ENCODE measurements at places on chromosomes 12 and 14.
A peak's percentile ranks its signal among the peaks of the same experiment; 100 is the strongest.

DNA sequence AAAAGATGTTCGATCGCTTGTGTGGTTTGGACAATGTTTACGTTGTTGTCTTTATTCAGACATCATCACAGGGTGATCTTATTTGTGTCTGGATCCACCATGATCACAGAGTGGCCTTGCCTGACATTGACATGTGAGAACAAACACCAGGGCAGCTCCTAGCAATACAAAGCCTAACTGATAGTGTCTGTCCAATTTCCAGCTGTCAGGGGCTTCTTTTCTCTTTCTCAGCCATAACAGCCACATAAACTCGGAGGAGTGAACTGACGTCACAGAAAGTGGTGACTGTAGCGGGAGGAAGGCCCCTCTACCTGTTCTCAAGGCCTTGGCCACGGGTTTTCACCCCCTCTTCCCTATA is 5.8 kb upstream of the SLC6A13 start:
- DNase-seq: no peak

DNA sequence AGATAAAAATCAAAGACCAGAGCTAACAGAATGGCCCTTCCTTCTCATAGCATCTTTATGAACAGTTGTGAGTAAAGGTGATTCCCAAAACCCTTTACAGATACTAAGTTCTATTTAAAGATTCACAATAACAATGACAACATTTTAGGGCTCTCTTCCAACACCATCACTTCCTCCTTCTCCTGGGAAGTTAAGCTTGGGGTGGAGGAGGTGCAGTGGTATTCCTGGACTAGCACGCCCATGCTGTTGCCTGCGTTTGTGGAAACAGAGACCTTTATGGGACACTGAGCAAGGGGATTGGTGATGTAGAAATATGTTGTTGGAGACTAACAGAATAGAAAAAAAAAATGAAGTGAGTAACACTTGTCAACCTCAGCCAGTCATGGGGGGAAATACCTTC is 22.5 kb downstream of the SYNE2 start:
- DNase-seq: no peak

- no peak for DNase-seq
Observed at GRCh38 chr12:70002912-70003255, 177.9 kb downstream of the MYRFL start.

DNA sequence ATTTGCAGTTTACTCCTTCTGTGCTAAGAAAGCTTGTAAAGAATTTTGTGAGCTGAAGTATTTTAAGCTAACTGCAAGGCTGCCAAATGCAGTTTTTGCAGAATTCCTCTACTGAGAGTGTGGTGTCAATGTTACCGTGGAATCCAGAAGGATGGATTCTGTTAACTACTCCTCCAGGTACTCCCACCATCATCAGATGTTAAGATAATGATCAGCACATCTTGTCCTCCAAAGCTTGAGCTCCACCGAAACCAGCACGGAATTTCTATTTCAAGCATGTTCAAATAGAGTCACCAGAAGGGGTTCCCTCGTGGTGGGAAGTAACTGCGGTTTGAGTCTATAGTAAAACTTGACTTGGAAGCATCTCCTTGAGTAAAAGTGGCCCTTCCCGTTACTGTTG is 64.3 kb upstream of the CDKN3 start:
- no peak for DNase-seq

- peak; percentile 79 for DNase-seq
Observed at GRCh38 chr12:100573292-100574186, at the start of gene GAS2L3. Gene GAS2L3, plus strand, starts transcription at chr12:100573684. Its CDS starts 21,221 bp downstream, at chr12:100594905.

DNA sequence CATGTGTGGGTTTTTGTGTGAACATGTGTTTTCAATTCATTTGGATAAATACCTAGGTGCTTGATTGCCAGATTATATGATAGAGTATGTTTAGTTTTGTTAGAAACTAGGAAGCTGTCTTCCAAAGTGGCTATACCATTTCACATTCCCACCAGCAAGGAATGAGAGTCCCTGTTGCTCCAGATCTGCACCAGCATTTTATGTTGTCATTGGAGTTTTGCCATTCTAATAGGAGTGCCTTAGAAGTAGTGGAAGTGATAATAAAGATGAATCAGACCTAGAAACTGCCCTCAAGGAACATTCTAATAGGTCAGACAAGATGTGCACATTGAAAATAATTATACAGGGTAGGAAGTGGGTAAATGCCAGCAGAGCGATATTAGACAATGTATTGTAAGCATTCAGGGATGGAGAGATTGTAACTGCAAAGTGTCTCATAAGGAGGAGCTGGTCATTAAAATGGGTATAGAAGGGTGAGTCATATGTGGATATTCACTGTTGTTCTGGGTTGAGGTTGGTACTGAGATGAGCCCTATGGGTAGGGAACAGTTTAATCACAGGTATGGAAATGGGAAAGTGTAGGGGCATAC is 71.4 kb downstream of the MNAT1 start:
- DNase-seq: peak; percentile 61

- no peak for DNase-seq
Observed at GRCh38 chr12:63353559-63353958, 202.6 kb upstream of the AVPR1A start.

DNA sequence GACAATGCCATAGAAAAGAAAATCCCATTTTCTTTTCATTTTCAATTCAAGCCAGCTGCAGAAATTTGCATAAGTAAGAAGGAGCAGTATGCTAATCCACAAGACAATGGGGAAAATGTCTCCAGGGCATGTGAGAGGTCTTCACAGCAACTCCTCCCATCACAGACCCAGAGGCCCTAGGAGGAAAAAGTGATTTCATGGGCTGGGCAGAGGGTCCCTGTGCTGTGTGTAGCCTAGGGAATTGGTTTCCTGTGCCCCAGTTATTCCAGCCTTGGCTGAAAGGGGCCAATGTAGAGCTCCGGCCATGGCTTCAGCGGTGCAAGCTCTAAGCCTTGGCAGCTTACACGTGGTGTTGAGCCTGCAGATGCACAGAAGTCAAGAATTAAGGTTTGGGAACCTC is 211.4 kb downstream of the CCDC59 start:
- DNase-seq: no peak

GRCh38 chr12:51517316-51517715 is 73.7 kb upstream of the SCN8A start:
- DNase-seq: no peak

DNA sequence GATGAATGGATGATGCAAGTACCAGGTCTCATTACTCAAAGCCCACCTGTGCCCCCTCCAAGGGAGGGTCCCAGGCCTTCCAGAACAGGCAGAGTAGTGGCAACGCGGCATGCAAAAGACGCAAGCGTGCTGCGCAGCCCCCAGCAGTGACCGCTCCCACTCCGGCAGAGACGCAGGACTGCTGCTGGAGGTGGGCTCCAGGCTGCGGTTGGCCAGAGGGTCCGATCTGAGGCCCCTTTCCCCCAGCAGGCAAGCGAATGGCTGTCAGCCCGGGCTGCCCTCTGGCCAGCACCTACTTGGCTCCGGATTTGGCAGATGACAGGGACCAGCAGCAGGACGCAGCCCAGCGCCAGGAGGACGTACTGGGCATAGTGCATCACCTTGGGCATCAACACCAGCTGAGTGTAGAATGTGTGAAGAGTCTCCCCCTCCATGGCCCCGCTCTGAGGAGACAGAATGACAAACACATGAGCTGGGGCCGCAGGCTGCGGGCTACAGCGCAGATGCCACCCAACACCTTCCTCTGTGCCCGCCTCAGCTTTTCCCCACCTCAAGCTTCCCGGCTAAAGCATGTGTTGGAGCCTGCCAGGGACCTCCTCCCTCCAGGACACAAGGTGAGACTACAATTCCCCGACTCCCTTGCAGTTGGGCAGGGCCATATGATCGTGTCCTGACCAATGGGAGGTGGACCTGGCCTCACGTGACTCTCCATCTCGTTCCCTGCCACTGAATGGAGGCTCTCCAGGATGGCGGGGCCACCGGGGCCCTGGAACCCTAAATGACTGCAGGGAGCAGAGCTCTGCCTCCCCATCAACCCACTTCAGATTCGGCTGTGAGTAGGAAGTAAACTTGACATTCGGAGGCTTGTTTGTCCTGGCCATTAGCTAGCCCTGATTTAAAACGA is 77.4 kb downstream of the SCARB1 start:
- peak; percentile 87 for DNase-seq
